A549 treated with AZD2906 at 1 μM for 4 hours (cell line): ENCODE measurements at places on chromosomes 3 and 15. TPM values are rescaled to one million over a fixed set of nuclear protein-coding genes. Genes with fewer than 3 reads are reported as not detected.

Gene PDZRN3
- total RNA-seq: 0.07 TPM in 1 of 5 replicates, not detected in the others

Gene GCNT3
- 102 to 122 TPM (median 111 TPM) in 5 replicates for total RNA-seq

Gene GOLGA8M
- 0.07 to 0.11 TPM in 2 of 5 replicates, not detected in the others for total RNA-seq

Gene CFAP44
- 0.93 to 1.5 TPM (median 1.1 TPM) in 5 replicates for total RNA-seq

Gene CA12
- total RNA-seq: 176 to 188 TPM (median 186 TPM) in 5 replicates

Gene THAP10
- total RNA-seq: 4.1 to 6.1 TPM (median 4.7 TPM) in 5 replicates

Gene HHLA2
- 0.03 to 0.11 TPM (median 0.06 TPM) in 3 of 5 replicates, not detected in the others for total RNA-seq

Gene MBNL1
- 55.0 to 95.6 TPM (median 70.7 TPM) in 5 replicates for total RNA-seq

Gene XXYLT1
- total RNA-seq: 11.1 to 13.3 TPM (median 11.9 TPM) in 5 replicates

Gene OXTR
- total RNA-seq: 8.5 to 10.1 TPM (median 9.5 TPM) in 5 replicates

Gene VEPH1
- 0.30 to 0.91 TPM (median 0.45 TPM) in 5 replicates for total RNA-seq

Gene TMIE
- total RNA-seq: 0.07 to 0.17 TPM (median 0.12 TPM) in 5 replicates

Gene DUOXA2
- total RNA-seq: not detected in 5 replicates

Gene LRTM1
- total RNA-seq: not detected in 5 replicates

Gene AADAC
- total RNA-seq: 9.2 to 11.5 TPM (median 10.1 TPM) in 5 replicates

Gene LRRIQ4
- not detected in 5 replicates for total RNA-seq

Gene BNC1
- 0.63 to 0.85 TPM (median 0.65 TPM) in 5 replicates for total RNA-seq

Gene TBC1D23
- 11.5 to 13.6 TPM (median 12.6 TPM) in 5 replicates for total RNA-seq

Gene KCNMB2
- not detected in 5 replicates for total RNA-seq

Gene PLA2G4E
- 0.06 TPM in 1 of 5 replicates, not detected in the others for total RNA-seq

Gene SLC9C1
- not detected in 5 replicates for total RNA-seq

Gene CYP1A2
- total RNA-seq: not detected in 5 replicates

Gene TNIK
- total RNA-seq: 1.9 to 2.1 TPM (median 2.0 TPM) in 5 replicates

Gene STRIT1
- not detected in 5 replicates for total RNA-seq

Gene ZNF620
- 1.4 to 2.1 TPM (median 1.8 TPM) in 5 replicates for total RNA-seq
